Cardiac muscle cell (in vitro differentiated cells and primary cell): ENCODE measurements at places on chromosomes 3 and 15. TPM values are rescaled to one million over a fixed set of nuclear protein-coding genes. Genes with fewer than 3 reads are reported as not detected.

- no peaks in the 10 kb centered on the region for H3K36me3 ChIP-seq
- H3K27ac ChIP-seq = no peak overlapping the region
- H3K27me3 ChIP-seq = peaks cover 71% of the 10 kb centered on the region
- DNase-seq = no peak
Measured at GRCh38 chr3:2099779-2100191, 1.1 kb downstream of the CNTN4 start.

DNA sequence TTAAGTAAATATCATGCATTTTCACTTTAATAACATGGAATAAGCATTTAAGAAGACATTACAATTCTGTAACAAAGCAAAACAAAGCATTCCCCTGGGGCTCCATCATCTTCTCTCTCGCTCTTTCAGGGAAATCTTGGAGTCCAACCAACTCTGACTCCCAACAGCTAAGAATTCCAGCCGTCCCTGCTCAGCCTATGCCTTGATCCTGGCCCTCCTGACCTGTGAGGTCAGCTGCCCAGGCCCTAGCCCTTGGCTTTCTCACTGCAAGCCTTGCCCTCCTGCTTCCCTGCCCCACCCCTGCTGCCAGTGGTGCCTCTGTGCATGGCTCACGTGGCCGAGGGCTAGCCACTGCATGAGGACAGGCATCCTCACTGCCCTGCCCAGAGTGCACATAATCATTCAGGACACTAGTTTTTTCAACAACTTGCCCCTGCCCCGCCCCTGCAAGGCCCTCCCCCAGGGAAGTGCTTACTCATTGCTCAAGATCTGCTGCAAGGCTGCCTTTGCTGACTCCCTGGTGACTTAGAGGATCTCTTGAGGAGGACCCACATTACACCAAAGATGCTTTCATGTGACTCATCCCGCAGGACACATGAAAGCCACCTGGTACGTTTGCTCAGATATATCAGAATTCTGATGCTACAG, 37.6 kb downstream of the MTMR10 start:
- no peak for DNase-seq
- H3K27ac ChIP-seq = no peak overlapping the region
- H3K4me1 ChIP-seq = no peaks in the 10 kb centered on the region
- peaks cover 52% of the 10 kb centered on the region for H3K36me3 ChIP-seq
- H3K27me3 ChIP-seq = no peaks in the 10 kb centered on the region
- no peak overlapping the region for H3K4me3 ChIP-seq

The GRAMD2A gene
- total RNA-seq = 0.24 and 0.67 TPM in 2 replicates

The NFKBIZ gene
- 75.5 and 86.5 TPM in 2 replicates for total RNA-seq

DNA sequence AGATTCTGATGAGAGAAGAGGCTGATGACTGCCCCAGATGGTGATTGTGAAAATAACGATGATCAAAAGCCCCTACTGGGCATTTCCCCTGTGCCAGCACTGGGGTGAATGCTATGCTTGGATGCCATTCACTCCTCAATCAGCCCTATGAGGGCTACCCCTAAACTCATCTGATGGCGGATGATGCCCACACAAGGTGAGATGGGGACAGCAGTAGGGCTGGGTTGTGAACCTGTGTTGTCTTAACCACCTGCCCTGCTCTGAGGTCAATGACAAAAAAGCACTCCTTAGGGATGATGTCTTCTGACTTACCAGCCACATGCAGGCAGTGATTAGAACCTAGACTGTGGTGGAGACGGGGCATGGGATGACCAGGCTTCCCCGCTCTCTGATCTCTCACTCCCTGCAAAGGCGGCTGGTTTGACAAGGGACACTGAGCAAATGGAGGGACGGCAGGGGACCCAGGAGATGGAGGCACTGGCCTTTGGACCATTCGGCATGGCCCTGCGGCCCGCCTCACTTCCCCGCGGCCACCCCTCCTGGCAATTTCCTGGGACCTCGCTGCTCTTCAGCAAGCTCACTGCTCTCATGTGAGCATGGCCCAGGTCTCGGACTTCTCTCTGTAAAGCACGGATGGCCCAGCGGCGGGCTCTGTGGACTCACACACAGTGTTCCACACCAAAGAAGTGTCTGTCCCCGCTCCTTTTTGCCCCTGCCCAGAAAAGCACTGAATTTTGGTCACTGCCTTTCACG, 251.4 kb upstream of the LYSMD4 start:
- no peak for DNase-seq
- peaks cover 11% of the 10 kb centered on the region for H3K4me1 ChIP-seq
- H3K4me3 ChIP-seq = no peak overlapping the region
- no peak overlapping the region for H3K27ac ChIP-seq
- H3K27me3 ChIP-seq = no peaks in the 10 kb centered on the region
- no peaks in the 10 kb centered on the region for H3K36me3 ChIP-seq

GRCh38 chr3:16801223-16801622, 83.5 kb upstream of the PLCL2 start:
- no peaks in the 10 kb centered on the region for H3K27me3 ChIP-seq
- H3K36me3 ChIP-seq = no peaks in the 10 kb centered on the region
- no peak overlapping the region for H3K4me3 ChIP-seq
- H3K4me1 ChIP-seq = peaks cover 18% of the 10 kb centered on the region
- no peak overlapping the region for H3K27ac ChIP-seq
- no peak for DNase-seq

The SMCO1 gene
- 0.45 and 0.99 TPM in 2 replicates for total RNA-seq

The ANKUB1 gene
- total RNA-seq = not detected in 2 replicates

DNA sequence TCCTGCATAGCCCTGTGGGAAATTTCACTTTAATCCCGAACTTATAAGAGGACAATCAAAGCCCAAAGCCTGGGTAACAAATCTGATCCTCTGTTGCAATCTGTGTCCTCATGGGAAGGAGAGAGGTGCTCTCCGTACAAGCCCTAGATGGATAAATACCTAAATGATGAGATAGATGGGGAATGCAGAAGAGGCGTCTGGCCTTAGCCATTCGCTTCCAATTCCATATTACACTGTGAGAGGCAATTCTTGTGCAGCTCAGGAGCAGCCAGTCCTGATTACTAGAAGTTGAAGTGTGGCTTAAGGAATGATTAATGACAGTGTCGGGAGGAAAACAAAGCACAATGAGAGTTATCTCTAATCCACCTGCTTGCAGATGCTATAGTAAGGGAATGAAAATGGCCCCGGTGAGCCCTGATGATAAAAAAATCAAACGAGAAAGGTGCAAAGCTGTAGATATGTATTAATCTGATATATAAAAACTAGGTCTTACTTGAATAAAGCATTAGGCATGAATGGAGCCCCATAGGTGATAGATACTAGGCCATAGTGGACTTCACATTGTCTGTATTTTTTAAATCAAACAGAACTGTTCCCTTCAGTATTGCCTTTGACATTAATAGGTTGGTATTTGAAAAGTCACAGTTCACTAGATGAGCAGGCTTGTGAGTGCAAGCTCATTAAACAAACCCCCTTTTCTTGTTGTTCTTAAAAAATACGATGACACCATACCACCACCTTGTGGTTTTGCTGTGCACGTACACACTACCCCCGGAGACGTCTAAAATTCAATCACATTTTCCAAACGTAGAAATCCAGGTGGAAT, 54.2 kb upstream of the TMCO5A start:
- H3K4me3 ChIP-seq = no peak overlapping the region
- DNase-seq = peak; percentile 66
- H3K27ac ChIP-seq = peak overlapping the region; percentile 49
